ENCODE measurements at places on chromosomes 1 and 21.

DNA sequence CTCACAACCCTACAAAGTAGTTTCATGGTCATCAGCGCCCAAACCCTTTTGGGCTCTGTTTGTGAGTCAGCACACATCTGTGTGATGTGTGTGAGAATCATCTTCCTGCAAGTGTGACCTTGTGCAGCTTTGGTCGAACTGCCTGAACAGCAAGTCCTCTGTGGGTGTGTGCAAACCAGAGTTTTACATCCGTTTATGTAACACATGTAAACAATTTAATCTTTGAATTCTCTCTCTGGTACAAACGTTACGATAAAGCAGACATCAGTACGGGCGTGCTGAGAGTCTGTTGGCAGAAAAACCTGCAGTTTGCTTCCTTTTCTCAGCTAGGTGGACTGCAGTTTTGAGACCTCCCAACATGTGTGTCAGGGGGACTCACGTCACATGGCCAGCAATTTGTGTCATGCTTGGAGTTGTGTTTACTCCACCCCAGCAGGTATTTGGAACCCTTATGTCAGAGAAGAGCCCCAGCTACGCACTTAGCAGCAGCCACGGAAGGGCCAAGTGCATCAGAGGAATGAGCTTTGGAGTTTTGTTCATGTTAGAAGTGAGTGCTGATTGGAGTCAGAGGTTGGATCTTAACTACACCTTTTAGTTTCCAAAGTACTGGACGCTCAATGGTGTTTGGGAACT, 230.8 kb downstream of the PAPPA2 start:
- DNase-seq = no peak
- no peaks in the 10 kb centered on the region for H3K36me3 ChIP-seq
- H3K4me3 ChIP-seq = no peak overlapping the region
- no peak overlapping the region for H3K27ac ChIP-seq

GRCh38 chr1:232635778-232636356, 5.9 kb upstream of the SIPA1L2 start:
- H3K27me3 ChIP-seq = no peaks in the 10 kb centered on the region
- H3K36me3 ChIP-seq = no peaks in the 10 kb centered on the region
- H3K4me3 ChIP-seq = no peak overlapping the region
- H3K27ac ChIP-seq = no peak overlapping the region

DNA sequence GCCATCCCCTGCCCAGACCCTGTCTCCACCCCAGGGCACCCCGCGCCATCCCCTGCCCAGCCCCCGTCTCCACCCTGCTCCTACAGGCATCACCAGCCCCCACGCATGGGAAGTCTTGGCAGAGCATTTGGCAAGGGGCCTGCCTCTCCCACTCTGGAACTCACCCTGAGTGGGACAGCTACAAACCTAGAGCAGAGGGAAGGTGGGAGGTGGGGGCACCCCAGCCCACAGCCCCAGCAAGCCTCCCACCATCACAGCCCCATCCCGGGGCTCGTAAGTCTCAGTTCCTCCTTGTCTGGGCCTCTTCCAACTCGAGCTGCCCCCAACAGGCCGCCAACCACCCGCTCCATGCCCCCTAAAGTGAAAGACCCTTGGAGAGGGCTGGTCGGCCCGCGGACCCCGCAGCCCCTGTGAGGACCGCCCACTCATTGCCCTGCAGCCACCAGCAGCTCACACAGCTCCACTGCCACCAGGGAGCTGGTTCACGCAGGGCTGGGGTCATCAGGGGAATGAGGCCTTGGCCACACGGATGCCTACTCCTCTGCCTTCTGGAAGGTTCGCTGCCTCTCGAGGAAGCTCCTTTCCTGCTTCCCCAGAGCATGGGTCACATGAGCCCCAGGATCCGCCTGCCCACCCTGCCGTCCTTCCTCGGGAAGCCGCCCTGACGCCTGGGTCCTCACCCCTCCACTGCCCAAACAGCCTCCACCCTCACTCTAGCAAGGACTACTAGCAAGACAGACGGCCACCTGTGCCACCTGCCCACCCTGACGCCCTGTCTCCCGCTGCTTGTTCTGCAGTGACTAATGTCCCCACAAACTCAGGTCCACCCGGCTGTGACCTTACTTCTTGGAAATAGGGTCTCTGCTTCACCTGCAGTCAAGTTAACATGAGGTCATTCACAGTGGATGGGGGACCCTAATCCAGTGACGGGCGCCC, 14.4 kb downstream of the MEGF6 start:
- peaks cover 32% of the 10 kb centered on the region for H3K4me1 ChIP-seq
- H3K27me3 ChIP-seq = no peaks in the 10 kb centered on the region
- no peaks in the 10 kb centered on the region for H3K36me3 ChIP-seq
- H3K27ac ChIP-seq = no peak overlapping the region
- no peak overlapping the region for H3K4me3 ChIP-seq
- DNase-seq = no peak

- no peak overlapping the region for H3K27ac ChIP-seq
- H3K4me1 ChIP-seq = no peaks in the 10 kb centered on the region
- H3K27me3 ChIP-seq = no peaks in the 10 kb centered on the region
- H3K36me3 ChIP-seq = peaks cover 46% of the 10 kb centered on the region
- DNase-seq = no peak
These were observed 41.5 kb downstream of the CEP350 start for GRCh38 chr1:179996099-179996498.

GRCh38 chr1:145730900-145731299, 11.6 kb downstream of the CD160 start:
- H3K36me3 ChIP-seq = no peaks in the 10 kb centered on the region
- H3K4me1 ChIP-seq = no peaks in the 10 kb centered on the region
- no peak for DNase-seq

- peaks cover 17% of the 10 kb centered on the region for H3K27me3 ChIP-seq
- DNase-seq = no peak
- peaks cover 6% of the 10 kb centered on the region for H3K4me1 ChIP-seq
- no peak overlapping the region for H3K27ac ChIP-seq
These were observed 16.1 kb downstream of the TNFRSF8 start for GRCh38 chr1:12078938-12079861.

DNA sequence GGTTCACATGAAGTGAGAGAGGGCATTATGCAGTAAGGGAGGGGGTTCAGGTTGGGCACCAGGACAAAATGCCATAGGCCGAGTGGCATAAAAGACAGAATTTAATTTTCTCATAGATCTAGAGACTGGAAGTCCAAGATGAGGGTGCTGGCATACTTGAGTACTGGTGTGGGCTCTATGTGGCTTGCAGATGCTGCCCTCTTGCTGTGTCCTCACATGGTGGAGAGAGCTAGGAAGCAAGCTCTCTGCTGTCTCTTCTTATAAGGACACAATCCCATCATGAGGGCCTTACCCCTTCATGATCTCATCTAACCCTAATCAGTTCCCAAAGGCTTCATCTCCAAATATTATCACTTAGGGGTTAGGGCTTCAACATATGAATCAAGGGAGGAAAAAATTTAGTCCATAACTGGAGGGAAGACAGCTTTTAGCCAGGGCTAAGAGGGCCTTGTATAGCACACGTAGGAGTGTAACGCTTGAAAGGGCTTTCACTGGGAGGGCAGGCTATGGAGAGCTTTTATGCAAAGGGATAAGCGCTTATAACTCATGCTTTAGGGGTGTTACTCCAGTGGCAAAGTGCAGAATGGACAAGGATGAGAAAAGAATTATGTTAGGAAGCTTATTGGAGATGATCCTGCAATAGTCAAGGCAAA, 64.5 kb downstream of the PLPPR5 start:
- no peak overlapping the region for H3K4me3 ChIP-seq
- DNase-seq = no peak
- H3K27ac ChIP-seq = no peak overlapping the region

GRCh38 chr1:245566134-245566533, 411.3 kb downstream of the KIF26B start:
- H3K4me1 ChIP-seq = no peaks in the 10 kb centered on the region
- no peak for DNase-seq
- no peaks in the 10 kb centered on the region for H3K36me3 ChIP-seq
- no peaks in the 10 kb centered on the region for H3K27me3 ChIP-seq
- no peak overlapping the region for H3K27ac ChIP-seq
- no peak overlapping the region for H3K4me3 ChIP-seq

DNA sequence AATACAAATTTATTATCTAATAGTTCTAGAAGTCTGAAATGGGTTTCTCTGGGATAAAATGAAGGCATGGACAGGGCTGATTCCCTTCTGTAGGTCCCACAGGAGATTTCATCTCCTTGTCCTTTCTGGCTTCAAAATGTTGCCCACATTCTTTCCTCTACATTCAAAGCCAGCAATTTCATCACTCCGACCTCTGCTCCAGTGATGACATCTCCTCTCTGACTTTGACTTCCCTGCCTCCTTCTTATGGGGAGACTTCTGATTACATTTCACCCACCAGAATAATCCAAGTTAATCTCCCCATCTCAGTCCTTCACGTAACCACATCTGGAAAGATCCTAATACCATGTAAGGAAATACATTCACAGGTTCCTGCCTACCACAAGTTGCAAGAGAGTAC, 358.0 kb upstream of the C1orf87 start:
- peaks cover 40% of the 10 kb centered on the region for H3K4me1 ChIP-seq
- peak overlapping the region; percentile 57 for H3K27ac ChIP-seq
- no peak overlapping the region for H3K4me3 ChIP-seq
- H3K27me3 ChIP-seq = no peaks in the 10 kb centered on the region
- no peaks in the 10 kb centered on the region for H3K36me3 ChIP-seq

- no peaks in the 10 kb centered on the region for H3K27me3 ChIP-seq
- H3K27ac ChIP-seq = no peak overlapping the region
- H3K4me3 ChIP-seq = no peak overlapping the region
- no peaks in the 10 kb centered on the region for H3K36me3 ChIP-seq
These were observed 298.3 kb downstream of the RWDD3 start for GRCh38 chr1:95532335-95532734.

GRCh38 chr1:214569357-214570004, 18.1 kb upstream of the PTPN14 start:
- H3K27me3 ChIP-seq = no peaks in the 10 kb centered on the region
- H3K4me3 ChIP-seq = no peak overlapping the region
- DNase-seq = no peak
- no peaks in the 10 kb centered on the region for H3K36me3 ChIP-seq
- H3K4me1 ChIP-seq = peaks cover 36% of the 10 kb centered on the region
- no peak overlapping the region for H3K27ac ChIP-seq

- peaks cover 8% of the 10 kb centered on the region for H3K4me1 ChIP-seq
- no peak overlapping the region for H3K27ac ChIP-seq
- no peaks in the 10 kb centered on the region for H3K27me3 ChIP-seq
- no peaks in the 10 kb centered on the region for H3K36me3 ChIP-seq
- H3K4me3 ChIP-seq = no peak overlapping the region
These were observed 15.9 kb downstream of the HENMT1 start for GRCh38 chr1:108644984-108645383.

DNA sequence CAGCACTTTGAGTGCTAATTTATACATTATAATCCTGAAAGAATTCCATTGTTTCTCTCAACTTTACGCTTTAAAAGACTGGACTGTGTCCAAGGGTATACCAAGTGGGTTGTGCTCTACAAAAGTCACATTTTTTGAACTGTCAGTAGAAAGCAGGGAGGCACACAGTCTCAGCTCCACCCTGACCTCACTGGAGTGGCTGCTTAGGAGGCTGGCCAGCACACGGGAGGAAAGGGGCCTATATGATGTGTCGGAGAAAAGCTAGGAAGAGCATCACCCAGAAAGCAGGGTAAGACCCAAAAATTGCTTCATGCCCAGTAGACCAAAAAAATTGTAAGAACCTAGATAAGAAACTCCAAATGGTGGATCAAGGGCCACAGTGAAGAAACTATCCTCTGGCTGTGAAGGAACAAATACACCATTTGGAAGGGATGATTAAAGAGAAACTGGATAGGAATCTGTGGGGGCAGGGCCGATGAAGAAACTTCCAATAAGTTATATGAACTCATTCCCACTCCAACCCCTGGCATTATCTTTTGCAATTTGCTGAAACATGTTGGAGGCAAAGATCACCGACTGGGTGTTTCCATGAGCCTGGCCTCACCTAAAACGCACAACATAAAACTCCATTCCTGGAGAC, 1.9 kb downstream of the S100A10 start:
- DNase-seq = no peak
- peak overlapping the region; percentile 69 for H3K4me3 ChIP-seq
- H3K27ac ChIP-seq = peak overlapping the region; percentile 95
- H3K27me3 ChIP-seq = no peaks in the 10 kb centered on the region
- H3K36me3 ChIP-seq = no peaks in the 10 kb centered on the region

DNA sequence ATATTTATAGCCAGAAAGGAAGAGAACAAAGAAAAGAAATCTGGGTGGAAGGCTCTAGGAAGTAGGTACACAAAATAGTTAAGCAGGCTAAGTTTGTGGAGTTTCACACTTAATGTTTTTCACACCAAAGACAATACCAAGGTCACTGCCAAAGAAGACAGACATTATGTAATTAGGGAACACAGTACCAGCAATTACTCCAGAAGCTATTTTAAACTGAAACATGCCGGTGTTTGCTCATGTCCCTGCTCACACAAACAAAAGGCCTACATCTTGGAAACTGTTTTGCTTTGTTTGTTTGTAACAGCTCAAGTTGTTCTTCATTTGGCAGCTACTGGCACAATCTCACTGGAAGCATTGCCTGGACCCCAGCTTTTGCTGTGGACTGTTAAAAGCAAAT, 88.5 kb upstream of the DAB1 start:
- no peak overlapping the region for H3K27ac ChIP-seq
- no peaks in the 10 kb centered on the region for H3K36me3 ChIP-seq
- H3K27me3 ChIP-seq = no peaks in the 10 kb centered on the region
- no peak overlapping the region for H3K4me3 ChIP-seq
- DNase-seq = no peak

GRCh38 chr1:15303935-15304334, 56.9 kb downstream of the FHAD1 start:
- no peaks in the 10 kb centered on the region for H3K27me3 ChIP-seq
- DNase-seq = no peak
- no peaks in the 10 kb centered on the region for H3K4me1 ChIP-seq
- no peaks in the 10 kb centered on the region for H3K36me3 ChIP-seq
- no peak overlapping the region for H3K27ac ChIP-seq
- H3K4me3 ChIP-seq = no peak overlapping the region

DNA sequence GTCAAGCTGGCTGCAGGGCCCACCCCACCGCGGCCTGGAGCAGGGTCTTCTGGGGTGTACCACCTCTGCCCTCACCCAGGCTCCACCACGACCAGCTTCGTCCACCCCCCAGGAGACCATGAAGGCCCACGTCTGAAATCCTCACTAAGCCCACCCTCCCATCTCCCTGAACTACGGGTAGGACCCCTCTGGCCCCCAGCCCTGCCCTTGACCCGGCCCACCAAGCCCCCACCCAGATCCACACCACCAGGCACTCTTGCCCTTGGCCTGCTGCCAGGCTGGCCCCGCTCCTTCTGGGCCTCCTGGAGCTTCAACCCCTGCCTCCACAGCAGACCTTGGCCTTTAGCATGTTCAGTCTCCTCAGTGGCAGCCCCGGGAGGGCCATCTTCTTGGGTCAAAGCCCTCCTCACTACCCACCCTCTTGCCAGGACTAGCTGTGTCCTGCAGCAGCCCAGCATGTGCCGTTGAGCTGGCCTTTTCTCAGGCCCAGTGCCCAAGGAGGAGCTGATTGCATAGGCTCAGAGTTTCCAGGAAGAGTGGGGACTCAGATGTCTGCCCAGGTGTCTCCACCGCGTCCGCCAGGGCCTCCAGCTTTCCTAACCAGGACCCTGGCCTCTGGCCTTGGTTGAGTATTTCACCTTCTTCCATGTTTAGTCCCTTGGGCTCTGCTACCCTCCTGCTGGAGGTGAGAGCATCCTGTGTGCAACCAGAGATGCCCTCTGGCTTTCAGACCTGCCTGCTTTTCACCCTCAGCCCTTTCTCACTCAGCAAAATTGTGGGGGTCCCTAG, 17.7 kb upstream of the SAMD11 start:
- H3K27ac ChIP-seq = no peak overlapping the region
- no peak overlapping the region for H3K4me3 ChIP-seq
- DNase-seq = peak; percentile 77
- no peaks in the 10 kb centered on the region for H3K36me3 ChIP-seq
